ENCODE measurements at places on chromosomes 3 and 15.
A peak's percentile ranks its signal among the peaks of the same experiment; 100 is the strongest.

DNA sequence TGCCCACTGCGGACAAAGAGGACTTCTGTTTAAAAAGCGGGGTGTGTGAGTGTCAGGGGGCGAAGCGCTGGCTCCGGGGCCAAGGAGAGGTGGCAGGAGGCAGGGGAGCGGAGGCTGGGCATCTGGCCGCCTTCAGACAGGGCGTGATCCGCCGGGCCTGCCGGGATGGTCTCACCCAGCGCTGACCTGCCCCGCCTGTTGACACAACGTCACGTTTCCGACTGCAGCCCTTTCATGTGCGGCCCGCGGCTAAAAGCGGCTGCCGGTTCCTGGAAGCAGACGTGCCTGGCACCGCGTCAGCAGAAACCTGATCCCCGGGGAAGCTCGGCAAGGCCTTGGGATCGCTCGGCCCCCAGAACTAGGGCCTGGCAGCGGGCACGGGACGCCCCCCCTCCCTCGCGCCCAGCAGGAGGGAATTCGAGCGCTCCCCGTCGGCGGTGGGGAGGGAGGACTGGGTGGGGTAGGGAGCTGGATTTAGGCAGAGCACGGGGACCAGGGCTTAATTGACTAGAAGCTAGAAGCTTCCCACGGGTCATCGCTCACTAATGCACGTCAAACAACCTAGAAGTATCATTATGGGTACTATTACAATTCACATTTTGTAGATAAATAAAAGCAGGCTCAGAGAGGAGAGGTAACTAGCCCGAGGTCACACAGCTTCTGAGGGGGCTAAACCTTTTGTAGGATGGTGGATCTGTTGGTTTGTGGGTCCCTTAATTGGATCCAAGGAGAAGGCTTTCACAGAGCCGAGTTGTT is 7.7 kb downstream of the BHLHE40 start:
- DNase-seq, result peak; percentile 40

DNA sequence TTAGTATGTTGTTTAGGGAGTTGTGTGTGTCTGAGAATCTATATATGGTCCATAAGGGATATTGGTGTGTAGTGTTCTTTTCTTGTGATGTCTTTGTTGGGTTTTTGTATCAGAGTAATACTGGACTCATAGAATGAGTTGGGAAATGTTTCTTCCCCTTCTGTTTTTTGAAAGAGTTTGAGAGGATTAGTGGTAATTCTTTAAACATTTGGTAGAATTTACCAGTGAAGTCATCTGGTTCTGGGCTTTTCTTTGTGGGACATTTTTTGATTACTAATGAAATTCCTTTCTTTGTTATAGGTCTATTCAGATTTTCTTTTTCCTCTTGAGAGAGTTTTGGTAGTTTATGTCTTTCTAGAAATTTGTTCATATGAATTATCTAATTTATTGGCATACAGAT is 16.9 kb downstream of the ACKR2 start:
- DNase-seq, result no peak

GRCh38 chr3:113736548-113737089 is 9.4 kb downstream of the NAA50 start:
- DNase-seq, result no peak

DNA sequence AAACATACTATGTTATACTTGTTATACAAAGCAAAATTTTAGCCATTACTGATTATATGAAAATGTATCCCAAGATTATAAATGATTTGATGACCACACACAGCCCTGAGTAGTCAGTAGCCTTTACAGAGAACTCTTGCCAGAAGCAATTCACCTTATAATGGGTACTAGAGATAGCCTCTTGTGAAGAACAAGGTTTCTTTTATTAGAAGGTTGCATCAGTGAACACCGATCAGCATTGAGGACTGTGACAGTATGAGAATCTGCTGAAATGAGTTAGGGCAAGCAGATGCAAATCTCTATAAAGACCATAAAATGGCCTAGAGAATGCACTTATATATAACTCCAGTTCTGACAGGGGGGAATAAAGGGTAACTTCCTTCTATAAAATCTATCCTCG is 10.1 kb downstream of the CDC25A start:
- no peak for DNase-seq

- DNase-seq, result peak; percentile 12
Measured at GRCh38 chr15:48861813-48862431, 16.0 kb upstream of the EID1 start.

DNA sequence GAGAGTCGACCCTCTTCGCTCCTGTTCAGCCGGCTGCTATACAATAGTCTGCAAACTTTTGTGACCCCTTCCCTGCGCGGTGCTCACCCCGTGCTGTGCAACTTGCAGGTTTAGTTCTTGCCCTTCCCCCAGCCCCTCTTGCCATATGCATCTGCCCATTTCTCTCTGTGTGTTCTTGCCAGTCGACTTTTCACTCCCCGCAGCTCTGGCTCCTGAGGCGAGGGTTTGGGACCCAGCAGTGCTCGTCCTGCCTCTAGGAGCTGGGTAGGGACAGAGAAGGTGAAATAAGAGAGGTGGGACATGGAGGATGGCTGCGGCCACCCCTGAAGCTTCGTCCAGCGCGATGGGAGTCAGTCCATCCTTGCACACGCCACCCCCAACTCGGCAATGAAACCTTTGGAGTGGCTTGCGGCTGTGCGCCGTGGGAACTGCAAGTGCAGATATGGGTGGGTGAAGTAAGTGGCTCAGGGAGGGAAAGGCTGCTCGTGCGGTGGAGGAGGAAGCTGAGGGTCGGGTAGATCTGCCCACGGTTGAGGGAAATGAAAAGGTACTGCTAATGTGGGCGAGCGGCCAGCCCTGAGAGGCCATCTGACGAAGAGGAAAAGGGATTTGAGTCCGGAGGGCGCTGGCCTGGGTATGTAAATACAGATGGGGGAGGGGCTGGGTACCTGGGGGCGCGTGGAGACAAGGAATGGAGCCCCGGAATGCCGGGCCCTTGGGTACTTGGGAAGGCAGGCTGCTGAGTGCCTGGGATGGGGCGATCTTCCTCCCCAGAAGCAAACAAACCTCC is 1.0 kb downstream of the LRRC3B start:
- no peak for DNase-seq

DNA sequence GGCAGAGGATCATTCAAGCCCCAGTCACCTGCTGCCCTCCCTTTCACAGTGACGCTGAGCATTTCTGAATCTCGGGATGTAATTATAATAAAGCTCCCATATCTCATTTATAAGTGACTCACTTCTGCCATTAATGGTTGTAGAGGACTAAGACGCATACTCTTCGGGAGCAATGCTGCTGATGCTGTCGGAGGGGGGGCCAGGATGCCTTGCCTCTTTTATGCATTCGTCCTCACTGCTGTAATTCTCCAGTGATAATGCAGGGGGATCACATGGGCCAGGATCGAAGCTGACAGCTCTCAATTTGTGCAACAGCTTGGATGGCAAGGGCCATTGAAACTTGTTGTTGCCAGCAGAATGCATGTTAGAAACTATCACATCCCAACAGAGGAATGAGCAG is 3.1 kb downstream of the HRH1 start:
- DNase-seq, result no peak

DNA sequence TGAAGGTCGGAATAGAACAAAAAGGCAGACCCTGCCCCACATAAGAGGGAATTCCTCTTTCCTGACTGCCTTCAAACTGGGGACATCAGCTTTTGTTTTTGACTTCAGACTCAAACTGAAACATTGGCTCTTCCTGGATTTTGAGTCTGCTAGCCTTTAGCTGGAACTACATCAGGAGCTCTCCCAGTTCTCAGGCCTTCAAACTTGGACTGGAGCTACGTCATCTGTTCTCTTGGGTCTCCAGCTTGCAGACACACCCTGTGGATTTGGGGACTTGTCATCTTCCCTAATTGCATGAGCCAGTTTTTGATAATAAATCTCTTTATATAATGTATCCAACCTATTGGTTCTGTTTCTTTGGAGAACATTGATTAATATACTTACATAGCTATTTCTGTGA is 798.1 kb downstream of the TBL1XR1 start:
- no peak for DNase-seq

DNA sequence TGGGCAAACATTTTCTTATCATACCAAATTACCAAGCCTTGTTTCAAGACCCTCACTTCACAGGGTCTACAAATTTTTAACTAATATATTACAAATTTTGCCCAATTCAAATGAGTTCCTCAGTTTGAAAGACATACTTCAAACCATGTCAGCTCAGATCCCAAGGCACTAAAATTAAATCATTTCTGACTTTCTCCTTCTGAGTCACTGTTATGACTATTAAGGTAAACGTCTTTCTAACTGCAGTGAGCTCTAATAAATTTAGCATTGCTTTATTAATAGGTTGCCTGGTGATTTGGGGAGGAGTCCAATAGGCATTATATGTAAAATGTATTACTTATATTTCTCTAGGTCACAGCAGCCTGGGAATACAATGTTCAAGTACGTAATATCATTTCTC is 158.2 kb upstream of the ARHGEF26 start:
- no peak for DNase-seq

- DNase-seq, result no peak
Measured at GRCh38 chr3:11463591-11463990, 180.1 kb downstream of the VGLL4 start.

DNA sequence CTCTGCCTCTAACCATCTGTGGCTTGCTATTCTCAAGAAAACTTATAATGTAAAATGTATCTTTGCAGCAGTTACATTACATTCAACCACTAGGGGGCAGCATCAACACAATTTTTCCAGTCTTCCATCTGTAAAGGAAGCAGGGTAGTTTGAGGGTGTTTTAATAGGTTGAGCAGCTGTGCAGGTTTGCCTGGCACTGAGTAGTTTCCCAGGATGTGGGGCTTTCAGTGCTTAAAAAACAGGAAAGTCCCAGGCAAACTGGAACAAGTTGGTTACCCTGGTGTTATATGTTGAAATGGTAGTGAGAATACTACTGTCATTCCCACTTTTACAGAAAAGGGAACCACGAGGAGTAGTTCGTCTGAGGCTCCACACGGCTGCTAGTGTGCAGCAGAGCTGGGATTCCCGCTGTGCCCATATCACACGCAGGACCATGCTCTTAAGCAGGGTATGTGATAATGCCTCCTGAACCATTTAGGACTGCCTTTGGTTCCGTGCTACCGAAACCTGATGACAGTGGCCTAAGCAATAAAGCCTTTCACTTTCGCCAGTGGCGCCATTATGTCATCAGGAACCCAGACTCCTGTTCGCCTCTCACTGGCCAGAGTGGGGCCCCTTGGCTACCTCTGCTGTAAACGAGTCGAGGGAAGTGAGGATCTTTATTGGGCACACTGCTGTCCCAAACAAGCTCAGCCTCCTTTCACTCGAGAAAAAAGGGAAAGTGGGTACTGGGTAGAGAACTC is 64.7 kb upstream of the ZBTB38 start:
- peak; percentile 34 for DNase-seq

- DNase-seq, result no peak
Measured at GRCh38 chr15:44385344-44385942, 42.0 kb upstream of the CTDSPL2 start.

DNA sequence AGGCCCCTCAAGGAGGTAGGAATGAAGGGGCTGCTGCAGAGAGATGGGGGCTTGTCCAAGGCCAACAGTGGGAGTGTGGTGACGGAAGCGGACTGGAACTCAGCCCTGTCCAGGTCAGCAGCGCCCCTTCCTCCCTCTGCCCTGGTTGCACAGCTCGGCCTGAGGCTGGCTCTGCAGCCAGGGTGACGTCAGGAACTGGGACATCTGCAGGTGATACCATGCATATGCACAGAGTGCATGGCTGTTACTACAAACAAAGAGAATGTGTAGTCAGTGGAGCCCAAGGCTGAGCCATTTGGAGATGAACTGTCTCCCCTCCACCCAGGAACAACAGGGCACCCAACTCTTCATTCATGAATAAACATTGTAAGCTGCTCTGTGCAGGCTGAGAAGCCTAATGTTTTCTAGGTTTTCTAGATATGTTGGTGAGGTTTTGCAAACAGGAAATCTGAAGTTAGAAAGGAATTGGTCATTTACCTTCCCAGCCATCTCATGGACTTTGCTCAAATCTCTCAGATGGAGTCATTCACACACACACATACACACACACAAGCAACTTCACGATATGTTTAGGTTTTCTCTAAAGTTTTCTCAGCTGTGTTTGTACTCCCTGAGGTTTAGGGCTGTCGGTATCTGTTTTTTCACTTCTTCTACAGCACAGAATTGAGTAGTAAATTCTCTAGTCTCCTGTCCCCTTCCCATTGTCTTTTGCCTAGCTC is 117.2 kb downstream of the TLE3 start:
- no peak for DNase-seq

GRCh38 chr3:128321418-128321817 is 145.3 kb downstream of the DNAJB8 start:
- DNase-seq, result no peak

DNA sequence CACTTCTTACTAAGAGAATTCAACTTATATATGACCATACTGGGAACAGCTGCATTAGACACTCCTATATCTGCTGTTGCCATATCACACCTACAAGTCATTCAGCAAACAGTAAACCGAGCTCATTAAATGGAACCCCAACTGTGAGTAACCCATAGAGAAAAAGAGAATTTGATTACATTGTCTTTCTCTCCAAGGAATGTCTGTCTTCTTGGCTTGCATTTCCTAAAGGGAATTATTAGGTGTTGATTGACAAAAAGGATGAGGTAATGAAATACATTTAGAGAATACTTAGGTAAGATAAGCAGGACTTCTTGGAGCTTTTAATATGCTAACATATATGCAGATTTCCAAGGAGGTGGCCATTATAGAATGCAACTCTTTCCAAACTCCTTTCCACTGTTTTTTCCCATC is 76.8 kb downstream of the SLMAP start:
- no peak for DNase-seq

- no peak for DNase-seq
Measured at GRCh38 chr3:38636464-38636863, 13.0 kb downstream of the SCN5A start.

- no peak for DNase-seq
Measured at GRCh38 chr3:132222868-132223538, 94.2 kb upstream of the ACP3 start.

- DNase-seq, result no peak
Measured at GRCh38 chr3:98778383-98778782, 15.2 kb downstream of the ST3GAL6 start.

DNA sequence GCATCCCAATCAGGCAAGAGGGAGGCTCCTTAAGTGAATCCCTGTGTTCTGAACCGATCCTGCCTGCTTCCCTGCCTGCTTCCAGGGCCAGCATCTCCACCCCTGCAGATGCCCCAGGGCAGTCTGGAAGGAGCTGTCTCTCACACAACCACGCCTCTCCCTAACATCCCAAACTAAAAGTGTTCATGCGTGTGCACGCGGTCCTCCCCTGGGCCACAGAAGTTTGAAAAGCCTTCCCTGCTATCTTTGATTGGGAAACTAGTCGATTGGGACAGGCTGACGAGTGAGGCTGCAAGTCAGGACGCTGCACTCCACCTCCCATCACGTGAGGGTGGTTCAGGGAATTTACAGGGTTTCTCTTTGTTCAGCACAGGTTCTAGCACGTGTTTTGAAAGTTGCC is 340.9 kb upstream of the ICE2 start:
- DNase-seq, result no peak

GRCh38 chr3:59655418-59656015 is 605.7 kb upstream of the CFAP20DC start:
- DNase-seq, result no peak

- DNase-seq, result no peak
Measured at GRCh38 chr3:3603351-3603750, 195.9 kb upstream of the LRRN1 start.
